ENCODE measurements at places on chromosomes 16 and 17. TPM values are rescaled to one million over a fixed set of nuclear protein-coding genes. Genes with fewer than 3 reads are reported as not detected.

DNA sequence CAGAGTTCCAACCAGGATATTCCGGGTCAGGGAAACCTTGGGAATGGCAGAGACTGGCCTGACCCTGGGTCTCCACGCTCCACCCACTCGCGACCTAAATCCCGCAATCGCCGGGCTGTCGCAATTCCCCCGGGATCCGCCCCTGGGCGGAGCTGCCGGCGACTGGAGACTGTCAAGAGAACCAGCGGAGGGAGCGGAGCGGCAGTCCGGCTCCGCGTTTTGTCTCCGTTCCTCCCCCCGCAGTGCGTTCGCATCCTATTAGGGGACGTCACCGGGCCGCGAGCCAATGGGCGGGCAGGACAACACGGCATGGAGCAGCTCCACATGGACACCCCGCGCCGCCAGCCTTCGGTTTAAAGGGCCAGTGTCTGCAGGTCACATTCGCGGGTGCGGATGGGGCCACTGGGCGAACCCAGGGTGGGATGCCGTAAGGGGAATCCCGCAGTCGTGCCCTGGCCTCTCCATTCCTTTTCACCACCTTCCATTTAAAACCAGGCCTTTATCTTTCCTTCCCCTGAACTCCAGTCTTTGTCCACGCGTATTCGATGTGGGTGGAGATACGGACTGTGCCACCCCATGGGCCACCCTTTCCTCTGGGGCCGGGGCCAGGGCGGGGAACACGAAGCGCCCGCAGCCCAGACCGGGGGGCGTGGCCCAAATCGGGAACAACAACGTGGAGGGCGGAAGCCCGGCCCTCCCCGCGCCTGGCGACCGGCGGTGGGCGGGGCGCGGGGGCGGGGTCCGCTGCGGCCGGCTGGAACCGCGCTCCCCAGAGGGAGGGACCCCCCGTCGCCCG, 764 bp upstream of the MNT start:
- peak; percentile 100 for DNase-seq

DNA sequence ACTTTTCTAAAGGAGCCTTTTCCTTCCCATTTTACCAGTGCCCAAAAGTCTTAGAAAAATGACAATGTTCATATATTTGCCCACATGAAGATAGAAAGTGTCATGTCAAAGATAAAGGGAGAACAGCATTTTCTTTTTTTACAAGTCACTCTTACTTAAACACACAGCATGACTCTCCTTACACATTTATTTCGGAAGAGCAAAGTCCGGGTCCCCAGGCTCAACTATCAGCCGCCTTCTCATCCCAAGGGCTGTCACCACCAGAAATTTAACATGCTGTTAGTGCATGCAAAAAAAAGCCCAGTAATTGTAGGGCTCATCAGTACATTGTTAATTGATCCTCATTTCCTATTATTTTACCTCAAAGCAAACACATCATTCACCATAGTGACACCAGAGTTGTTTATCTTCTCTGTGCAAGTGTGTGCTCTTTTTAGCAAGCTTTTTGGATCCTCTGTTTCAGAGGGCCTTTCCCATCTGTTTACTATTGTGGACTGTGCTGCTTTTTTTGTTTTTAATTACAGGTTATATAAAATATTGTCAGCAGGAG, 560.3 kb downstream of the WWOX start:
- DNase-seq, result no peak

Gene RBBP6
- total RNA-seq, result 115 TPM

Gene KRTAP1-5
- not detected for total RNA-seq
